ENCODE measurements at places on chromosomes 11 and 22. TPM values are rescaled to one million over a fixed set of nuclear protein-coding genes. Genes with fewer than 3 reads are reported as not detected.

SLC7A4 gene
- 1.4 TPM for total RNA-seq

PLA2G6 gene
- total RNA-seq, result 15.8 TPM

ISX gene
- total RNA-seq, result not detected

GDPD4 gene
- total RNA-seq, result not detected

OR8D4 gene
- 0.47 TPM for total RNA-seq

GANAB gene
- 61.8 TPM for total RNA-seq

DNA sequence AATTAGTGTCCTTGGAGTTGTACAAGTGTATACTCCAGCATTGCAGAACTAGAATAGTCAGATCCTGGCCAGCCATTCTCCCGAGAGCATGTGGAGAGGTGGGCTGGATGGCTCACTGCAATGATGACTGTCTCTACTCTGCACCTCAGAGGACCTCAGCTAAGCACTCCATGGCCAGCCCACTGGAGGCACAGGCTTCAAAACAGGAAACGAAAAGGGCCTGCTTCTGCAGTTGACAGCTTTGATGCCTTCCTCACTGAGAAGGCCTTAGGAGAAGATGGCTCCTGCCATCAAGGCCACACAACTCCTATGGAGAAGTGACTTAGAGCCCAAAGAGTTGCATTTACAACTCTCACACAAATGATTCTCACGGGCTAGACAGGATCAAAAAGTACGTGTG is 9.1 kb downstream of the POLD4 start:
- DNase-seq, result no peak

DNA sequence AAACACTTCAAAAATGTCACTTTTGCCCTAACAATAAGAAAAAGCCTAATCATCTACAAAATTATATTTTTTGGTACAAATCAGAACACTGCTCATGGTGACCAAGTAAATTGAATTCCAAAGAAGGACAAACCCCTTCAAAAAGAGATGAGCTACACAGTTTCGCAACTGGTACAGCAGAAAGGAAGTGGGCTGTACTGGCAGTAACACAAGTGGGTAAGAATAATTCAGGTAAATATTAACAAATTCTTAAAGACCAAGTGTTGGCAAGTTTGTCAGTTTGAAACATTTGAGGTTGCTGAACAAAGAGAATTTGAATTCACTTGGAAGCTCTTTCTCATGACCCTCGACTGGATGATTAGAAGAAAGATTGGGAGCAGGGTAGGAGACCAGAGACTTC is 35.5 kb downstream of the MSANTD4 start:
- no peak for DNase-seq

GRCh38 chr11:58576887-58577471 is 1.3 kb upstream of the LPXN start:
- DNase-seq, result no peak

DNA sequence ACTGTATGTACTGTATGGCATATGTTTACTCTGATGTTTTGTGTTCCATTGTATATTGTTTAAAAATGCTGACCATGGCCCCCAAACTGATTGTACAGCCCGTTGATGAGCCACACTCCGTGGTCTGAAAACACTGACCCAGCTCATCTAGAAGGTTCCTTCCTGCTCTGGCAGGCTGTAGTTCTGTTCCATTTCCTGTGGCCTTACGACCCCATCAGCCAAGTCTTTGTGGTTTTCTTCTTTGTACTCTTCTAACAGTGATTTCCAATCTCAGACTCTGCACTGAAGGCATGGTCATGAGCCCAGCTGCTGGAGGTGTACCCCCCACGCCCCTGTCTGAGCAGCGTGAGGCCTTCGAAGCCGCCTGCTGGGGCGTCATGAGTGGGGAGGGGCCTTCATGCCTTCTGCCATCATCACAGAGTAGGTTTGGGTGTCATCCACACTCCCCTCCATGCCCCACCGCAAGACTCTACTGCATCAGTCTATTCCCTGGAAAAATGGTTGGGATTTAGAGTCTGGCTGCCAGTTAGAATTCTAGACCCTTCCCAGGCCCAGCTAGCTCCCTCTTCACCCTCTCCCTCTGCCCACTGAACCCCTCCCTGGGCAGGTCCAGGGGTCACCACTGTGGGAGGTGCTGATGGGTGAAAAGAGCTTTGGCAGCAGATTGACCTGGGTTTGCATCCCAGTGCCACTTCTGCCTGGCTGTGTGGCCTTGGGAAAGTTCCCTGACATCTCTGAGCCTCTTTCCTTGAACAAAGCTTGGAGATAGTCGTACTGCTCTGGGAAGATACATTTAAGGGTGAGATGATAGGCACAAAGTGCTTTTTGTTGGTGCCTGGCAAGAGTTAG is 11.3 kb upstream of the C11orf96 start:
- no peak for DNase-seq

GRCh38 chr11:111409915-111410314 is 30.8 kb upstream of the POU2AF1 start:
- DNase-seq, result no peak

GRCh38 chr11:76074148-76075095 is 131.9 kb downstream of the WNT11 start:
- no peak for DNase-seq

GRCh38 chr11:112226831-112227401 is 688 bp downstream of the PTS start:
- no peak for DNase-seq

GRCh38 chr22:22318723-22319465 is 74.3 kb downstream of the VPREB1 start:
- DNase-seq, result no peak

All from occipital lobe (tissue), 3 donors.